ENCODE measurements at places on chromosomes 12 and 14.

- DNase-seq, result no peak
These were observed 946.2 kb downstream of the BCL11B start for GRCh38 chr14:98325761-98326160.

GRCh38 chr12:7884689-7885088 lies 12.0 kb upstream of the SLC2A14 start:
- DNase-seq, result no peak

- no peak for DNase-seq
These were observed 42.6 kb upstream of the PLEKHD1 start for GRCh38 chr14:69441948-69442347.

GRCh38 chr12:4947253-4947652 lies 37.5 kb downstream of the KCNA1 start:
- no peak for DNase-seq

DNA sequence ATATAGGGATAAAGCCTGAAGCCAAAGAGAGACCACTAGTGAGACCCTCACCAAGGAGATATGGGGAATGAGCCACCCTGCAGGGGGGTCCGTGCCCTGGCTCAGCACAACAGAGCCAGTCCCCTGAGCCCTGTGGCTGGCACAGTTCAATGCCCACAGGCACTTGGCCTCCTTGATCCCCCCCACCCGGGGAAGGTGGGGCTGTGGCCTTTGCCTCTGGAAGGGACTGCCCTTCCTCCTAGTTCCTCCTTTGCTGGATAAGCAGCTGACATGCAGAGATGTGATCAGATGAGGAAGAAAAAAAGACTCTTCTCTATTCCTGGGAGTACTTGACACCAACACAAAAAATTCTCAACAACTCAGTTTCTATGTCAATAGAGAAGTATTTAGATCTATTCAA lies 19.9 kb downstream of the TTC7B start:
- DNase-seq, result no peak

- DNase-seq, result no peak
These were observed 9.5 kb downstream of the REM2 start for GRCh38 chr14:22892488-22892887.

DNA sequence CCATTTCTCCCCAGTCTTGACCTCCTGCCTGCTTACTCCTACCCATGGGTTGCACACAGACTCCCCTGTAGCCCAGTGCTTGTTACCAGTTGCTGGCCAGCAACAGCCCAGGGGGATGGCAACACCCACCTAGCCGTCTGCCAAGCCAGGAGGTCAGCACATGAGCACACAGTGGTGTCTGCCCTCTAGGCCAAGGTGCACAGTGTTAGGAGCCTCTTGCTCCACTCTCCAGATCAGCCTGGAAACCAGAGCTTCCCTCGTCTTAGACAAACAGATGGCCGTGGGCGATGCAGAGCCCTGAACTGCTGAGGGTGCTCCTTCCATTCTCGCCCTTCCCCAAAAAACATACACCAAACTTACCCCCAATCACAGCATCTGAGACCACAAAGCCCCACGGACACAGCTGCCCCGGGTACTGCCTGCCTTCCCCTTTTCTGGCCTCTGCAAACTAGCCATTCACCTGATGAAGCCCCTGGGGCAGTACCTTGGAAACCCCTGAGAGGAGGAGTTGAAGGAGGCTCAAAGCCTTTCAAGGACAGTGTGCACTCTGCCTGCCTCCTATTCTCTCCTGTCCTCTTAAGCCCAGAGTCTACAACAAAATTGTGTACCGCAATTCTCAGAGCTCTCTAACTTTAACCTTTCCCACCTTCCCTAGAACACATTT lies 1.0 kb upstream of the GPD1 start:
- DNase-seq, result no peak

DNA sequence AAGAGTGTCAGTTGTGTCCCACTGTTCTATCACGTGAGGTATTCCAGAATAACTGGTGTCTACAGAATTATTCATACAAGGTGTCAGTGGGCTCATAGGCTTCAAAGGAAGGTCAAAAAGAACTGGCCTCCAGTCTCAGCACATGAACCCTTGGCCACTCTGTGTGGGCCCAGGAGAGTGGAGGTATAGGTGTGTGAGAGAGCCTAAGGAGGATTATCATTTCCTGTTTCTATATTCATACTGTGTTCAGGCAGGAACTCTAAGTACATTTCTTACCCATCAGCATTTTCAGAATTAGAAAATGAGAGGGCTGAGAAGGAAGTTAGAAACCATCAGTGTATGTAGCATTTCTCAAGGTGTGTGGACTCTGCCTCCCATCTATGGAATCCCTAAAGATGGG lies 87.0 kb downstream of the BTG1 start:
- no peak for DNase-seq

DNA sequence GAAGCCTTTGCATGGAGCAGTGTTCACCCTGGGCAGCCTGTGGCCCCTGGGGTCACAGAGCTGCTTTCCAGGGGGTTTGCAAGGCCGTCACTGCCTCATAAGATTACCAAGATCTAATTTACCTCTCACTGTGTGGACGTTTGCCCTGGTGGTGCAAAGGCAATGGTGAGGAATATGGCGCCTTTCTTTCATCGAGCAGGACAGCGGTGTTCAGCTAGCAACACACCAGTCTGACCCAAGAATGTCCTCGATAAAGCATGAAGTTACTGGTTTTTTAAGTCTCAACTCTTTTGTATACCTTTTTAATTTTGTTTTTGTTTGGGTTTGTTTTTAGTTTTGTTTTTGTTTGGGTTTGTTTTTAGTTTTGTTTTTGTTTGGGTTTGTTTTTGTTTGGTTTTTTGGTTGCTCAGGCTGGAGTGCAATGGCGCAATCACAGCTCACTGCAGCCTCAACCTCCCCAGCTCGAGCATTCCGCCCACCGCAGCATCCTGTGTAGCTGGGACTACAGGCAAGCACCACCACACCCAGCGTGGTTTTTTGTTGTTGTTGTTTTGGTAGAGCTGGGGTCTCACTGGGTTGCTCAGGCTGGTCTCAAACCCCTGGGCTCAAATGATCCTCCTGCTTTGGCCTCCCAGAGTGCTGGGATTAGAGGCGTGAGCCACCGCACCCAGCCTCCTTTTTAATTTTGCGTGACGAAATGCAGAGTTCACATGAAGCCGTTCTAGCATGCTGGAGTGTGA lies 57.9 kb downstream of the PPP2R5C start:
- DNase-seq, result no peak

DNA sequence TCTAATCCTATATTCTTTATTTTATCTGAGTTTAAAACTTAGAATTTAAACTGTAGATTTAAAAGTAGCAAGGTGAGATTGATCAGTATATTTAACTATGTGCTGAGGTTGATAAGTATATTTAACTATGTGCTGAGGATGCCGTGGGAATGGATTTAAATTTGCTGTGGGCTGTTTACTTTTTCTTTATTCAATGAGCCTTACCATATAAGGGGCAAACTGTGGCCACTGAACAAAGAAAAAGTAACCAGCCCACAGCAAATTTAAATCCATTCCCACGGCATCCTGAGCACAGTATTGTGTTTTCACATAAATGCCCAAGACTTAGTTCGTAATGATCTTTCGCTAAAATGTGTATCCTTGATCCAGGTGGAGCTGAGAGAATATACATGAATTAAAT lies 43.1 kb downstream of the PROX2 start:
- DNase-seq, result no peak

GRCh38 chr12:80187660-80188090 lies 88.3 kb downstream of the OTOGL start:
- no peak for DNase-seq

DNA sequence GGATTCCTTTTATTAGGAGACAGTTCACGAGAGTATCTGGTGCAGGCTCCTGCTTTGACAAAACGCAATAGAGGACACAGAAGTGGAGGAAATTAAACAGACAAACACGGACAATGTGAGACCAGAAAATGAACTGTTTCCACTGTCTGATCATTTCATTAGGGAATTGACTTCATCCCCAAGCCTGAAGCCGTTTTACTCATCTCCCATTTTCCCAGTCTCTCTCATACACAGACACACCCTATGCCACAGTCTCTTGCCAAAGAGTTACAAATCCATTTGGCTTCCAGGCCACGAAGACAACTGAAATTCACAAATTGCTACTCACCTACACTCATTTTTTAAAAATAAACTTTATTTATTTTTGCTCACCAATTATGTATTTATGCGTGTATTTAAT lies 1087.8 kb upstream of the TMEM132C start:
- no peak for DNase-seq

- DNase-seq, result no peak
These were observed 49.7 kb downstream of the IGF1 start for GRCh38 chr12:102430661-102431060.

DNA sequence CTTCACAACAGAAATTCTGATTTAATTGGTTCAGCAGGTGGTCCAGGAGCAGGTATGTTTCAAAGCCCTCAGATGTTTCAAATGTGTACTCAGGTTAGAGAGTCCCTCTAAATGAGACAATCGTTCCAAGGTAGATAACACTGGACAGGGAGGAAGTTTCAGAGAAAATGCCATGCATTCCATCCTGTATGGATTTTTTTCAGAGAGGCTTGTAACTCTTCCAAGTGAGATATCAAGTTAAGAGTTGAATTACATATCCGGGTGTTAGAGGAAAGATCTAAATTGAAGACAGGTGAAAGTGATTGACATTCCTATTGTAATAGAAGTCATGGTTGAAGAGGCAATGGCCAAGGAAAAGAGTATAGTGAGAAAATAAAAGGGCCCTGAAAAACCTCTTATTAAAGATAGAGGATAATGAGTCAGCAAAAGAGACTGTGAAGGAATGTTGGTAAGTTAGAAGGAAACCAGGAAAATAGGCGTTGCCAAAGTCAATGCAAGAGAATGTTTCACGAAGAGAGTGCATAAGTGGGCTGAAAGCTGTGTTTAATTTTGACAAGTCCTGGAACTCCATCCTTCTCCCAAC lies 105.8 kb downstream of the BMP4 start:
- DNase-seq, result no peak

DNA sequence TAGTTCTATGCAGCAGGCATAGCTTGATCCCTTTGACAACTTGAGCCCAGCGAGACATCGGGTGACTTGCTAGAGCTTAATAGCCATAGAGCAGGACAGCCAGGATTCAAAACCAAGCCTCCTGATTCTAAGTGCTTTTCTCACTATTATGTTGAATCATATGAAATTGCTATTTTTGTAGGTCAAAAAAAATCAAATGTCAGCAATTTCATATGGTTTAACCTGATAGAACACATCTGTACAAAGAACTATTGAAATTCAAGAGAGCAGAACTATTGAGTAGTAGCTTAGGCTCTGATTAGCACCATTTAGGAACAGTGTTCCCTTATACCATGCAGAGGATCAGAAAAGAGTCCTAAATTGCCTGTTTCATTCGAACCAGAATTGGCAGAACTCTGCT lies 132.0 kb downstream of the EMP1 start:
- DNase-seq, result no peak

DNA sequence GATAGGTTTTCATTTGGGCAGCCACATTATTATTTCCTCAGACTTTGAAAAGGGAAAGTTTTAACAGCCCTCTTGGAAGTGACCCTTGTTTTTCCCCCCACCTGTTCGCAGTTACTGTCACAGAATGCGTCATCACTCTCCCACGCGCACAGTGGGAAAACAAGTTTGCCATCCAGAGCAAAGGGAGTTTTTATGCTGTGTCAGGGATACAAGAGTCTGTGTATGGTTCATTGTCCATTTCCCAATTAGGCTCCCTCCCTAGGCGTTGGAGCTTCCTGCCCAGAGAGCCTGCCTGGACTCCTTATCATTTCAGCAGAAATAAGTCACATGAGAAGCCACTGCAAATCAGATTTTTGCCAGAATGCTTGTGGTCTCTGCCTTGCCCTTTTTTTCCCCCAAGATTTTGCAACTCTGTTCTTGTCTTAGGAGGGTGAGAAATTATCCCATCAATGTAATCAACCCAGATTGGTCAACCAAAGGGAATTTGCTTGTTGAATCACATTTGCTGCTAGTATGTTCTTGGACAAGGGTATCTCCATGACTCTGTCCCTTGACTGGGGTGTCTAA lies 104.1 kb downstream of the IGF1 start:
- no peak for DNase-seq

DNA sequence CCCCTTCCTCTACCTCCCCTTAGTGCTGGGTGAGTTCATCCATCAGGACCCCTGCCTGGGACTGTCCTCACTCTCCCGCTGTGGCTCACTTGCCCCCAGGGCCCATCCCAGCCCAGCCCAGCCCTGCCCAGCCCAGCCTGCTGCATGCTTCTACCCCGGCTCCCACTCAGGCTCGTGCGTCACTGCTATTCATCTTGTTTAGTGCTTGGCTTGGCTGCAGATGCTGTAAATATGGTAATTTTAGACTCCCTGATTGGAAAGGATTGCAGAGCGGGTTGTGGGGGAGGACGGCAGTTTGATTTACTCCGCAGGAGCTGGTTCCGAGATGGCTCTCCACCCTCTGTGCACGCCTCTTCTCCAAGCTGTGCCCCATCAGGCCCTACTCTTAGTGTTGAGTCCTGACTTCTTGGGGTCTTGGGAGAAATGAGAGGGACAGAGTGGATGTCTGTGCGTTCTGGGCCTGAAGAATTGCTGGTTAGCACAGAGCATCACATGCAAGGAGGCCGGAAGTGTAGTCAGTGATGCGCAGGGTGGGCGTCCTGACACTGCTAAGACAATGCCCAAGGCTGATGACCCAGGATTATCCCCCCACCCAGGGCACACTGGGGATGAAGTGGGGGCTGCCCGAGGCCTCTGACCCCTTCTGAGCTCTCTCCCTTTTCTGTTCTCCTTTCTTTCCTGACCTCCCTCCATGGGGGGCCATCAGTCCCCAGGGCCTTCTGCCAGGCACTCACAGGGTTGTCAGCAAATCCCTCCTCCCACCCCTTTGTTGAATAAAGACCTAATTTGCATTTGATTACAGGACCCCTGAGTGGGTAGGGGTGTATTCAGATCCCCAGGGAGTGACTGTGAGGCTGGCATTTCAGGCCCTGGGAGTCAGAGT lies 244.4 kb downstream of the ZFP36L1 start:
- DNase-seq, result peak; percentile 35

DNA sequence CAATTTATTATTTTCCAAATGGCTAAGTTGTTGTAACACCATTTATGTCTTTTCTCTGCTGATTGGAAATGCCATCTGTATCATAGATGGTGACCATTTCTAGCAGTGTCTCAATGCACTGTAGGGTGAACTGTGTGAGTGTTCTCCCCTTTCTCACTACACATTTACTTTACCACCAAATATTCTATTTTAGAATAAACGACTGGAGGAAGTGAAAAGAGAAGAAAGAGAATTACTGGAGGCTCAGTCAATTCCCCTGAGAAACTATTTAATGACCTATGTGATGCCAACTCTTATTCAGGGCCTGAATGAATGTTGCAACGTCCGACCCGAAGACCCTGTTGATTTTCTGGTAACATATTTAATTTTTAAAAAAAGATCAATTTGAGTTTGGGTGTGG lies 15.5 kb upstream of the PAPOLA start:
- DNase-seq, result no peak

DNA sequence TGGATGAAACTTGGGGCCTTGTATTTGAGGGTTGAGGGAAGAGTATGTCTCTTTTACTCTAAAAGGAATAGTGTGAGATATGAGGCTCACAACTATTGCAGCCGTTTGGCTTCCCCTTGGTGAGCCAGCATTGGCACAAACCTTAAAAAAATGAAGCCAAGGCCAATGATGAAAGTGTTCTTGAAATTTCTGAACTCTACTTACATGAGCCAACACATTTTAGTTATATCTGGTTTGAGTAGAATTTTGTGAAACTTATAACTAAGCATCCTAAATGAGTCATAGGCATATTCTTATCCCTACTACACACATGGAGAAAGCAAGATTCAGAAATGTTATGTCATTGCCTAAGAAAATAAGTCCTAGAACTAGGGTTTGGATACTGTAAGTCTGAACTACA lies 55.3 kb upstream of the ACSS3 start:
- no peak for DNase-seq

- DNase-seq, result no peak
These were observed 1454.0 kb upstream of the SEL1L start for GRCh38 chr14:82987502-82988124.

GRCh38 chr12:80513211-80513610 lies 69.2 kb downstream of the PTPRQ start:
- DNase-seq, result no peak

Data from NCI-H1436 (cell line).